ENCODE measurements at places on chromosomes 12 and 14.

GRCh38 chr12:6114476-6114870 is 10.0 kb downstream of the VWF start:
- no peak for DNase-seq

- DNase-seq, result no peak
Measured at GRCh38 chr14:20522332-20522731, 17.0 kb downstream of the RNASE10 start.

DNA sequence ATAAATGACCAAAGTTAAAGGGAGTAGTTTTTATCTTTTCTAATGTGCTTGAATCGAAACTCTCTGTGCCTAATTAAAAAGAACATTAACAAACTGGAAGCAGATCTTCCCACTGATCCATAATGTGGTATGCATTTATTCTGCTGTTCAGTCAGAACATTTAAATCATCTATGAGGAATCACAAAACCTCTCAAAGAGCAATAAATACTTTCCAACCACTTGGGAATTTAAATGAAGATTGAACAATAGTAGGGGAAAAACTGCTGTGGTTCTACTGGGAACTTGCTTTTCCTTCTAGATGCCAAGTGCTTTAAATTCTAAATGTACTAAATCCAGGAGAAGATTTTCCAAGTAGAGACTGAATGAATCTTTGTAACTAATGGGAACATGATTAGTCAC is 12.3 kb upstream of the CHPT1 start:
- DNase-seq, result no peak

GRCh38 chr12:57823131-57823907 is 4.8 kb upstream of the AVIL start:
- no peak for DNase-seq

DNA sequence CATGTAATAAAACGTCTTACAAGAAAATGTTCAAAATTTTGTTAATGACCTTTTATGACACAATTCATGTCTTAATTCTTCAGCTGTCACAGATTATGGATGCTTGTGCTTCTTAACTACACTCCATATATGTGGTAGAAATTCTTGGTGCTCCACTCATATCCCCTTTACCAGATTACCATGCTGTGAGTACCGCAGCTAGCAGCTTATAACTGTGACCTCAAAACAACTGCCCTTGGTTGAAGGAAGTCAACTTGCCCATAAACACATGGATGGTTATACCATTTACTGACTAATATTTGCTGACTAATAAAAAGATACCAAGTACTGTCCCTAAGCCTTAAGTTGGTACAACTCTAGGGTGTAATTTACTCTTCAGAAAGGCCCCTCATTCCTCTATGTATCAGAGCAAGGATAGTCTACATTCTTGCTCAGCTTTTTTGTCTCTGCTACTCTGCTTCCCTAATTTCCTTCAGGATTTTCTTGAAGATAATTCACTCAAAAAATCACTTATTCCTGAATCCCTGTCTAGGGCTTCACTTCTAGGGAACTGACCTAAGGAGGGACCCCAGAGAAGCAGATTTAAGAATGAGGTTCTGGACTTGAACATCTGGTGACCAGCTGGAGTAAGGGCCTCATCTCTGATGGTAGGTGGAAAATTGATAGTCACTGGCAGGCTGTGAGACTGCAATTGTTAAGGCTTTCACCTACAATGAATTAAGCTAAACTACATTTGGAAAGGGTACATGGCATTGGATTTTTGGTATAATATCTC is 152.3 kb downstream of the SLC6A15 start:
- no peak for DNase-seq

GRCh38 chr12:38586789-38587188 is 270.2 kb downstream of the ALG10B start:
- no peak for DNase-seq

DNA sequence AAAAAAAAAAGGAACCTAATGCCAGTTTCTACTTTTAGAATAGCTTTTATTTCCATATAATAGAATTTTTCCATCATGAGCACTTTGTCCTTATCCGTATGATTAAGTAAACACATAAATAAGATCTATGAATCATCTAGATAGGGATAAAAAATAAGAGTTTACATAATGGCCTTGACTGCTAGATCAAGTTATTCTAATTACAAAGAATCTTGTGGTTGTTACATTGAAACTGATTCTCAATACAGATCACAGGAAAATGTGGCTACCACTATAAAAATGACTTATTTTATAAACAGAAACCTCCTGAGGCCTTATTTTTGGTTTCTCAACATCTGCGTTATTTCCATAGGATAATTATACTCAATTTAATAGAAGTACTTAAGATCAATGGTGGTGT is 34.4 kb upstream of the NDUFA12 start:
- DNase-seq, result no peak

- DNase-seq, result no peak
Measured at GRCh38 chr14:98994561-98994960, 277.4 kb downstream of the BCL11B start.

DNA sequence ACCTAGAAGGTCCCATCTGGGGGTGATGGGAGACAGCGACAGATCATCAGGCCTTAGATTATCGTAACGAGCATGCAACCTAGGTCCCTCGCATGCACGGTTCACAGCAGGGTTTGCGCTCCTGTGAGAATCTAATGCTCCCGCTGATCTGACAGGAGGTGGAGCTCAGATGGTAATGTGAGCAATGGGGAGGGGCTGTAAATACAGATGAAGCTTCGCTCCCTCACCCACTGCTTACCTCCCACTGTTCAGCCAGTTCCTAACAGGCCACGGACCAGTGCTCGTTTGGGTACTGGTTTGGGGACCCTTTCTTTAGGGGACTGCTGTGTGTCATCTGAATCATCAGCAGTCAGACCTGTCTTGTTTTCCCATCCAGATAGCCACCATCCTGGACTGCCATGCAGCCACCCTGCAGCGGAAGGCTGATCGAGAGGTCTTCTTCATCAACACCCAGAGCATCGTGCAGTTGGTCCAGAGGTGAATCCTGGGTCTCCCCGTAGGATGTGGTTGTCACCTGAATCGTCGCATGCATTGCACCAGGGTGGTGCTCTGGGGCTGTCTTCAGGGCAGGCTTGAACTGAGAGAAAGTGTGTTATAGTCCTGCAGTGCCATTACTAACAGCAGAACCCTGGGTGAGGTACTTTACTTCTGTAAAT is 96.2 kb downstream of the ACACB start:
- DNase-seq, result no peak

GRCh38 chr12:131309700-131310099 is 356.0 kb downstream of the ADGRD1 start:
- no peak for DNase-seq
